NCI-H226 (cell line): ENCODE measurements at places on chromosomes 16 and 17.

DNA sequence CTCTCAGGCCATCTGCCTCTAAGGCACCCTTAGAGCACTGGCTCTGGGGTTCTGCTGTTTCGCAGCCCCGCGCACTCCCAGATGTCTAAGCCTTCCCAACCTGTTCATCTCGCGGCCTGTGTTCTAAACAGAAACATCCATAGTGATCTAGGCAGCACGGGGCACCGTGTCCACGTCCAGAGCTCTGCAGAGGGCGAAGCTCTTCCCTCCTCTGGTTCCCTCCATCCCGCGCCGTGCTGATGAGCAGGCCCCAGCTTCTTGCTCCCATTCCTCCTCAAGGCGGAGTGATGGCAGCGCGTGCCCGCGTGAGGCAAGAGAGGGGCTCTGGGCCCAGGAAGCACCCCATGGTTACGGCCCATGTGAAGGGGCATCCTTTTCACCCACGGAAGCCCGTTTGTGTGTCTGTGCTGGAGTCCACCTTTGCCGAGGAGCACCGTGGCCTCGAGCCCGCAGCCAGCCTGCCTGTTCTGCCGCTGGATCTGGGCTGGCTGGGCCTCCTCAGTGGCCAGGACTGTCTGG, 3.6 kb downstream of the SPIRE2 start:
- no peak for DNase-seq

DNA sequence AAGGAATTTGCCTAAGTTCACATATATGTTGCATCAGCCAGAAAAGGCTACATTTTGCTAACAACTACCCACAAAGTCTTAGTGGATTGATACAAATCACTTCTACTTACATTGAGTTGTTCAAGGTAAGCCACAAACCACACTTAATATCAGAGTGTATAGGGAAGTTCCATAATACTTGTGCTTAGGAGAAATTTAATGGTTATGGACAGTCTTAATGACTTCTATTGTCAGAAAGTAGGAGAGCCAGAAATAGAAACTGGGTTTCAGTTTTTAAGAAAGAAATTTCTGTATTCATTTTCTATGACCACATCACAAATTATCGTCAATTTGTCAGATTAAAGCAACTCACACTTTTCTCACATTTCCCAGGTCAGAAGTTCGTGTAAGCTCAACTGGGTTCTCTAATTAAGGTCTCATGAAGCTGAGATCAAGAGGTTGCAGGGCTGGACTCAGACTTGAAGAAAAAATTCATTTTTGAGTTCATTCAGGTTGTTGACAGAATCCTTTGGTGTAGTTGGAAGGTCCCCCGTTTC, 695.7 kb downstream of the CDH11 start:
- DNase-seq = no peak

DNA sequence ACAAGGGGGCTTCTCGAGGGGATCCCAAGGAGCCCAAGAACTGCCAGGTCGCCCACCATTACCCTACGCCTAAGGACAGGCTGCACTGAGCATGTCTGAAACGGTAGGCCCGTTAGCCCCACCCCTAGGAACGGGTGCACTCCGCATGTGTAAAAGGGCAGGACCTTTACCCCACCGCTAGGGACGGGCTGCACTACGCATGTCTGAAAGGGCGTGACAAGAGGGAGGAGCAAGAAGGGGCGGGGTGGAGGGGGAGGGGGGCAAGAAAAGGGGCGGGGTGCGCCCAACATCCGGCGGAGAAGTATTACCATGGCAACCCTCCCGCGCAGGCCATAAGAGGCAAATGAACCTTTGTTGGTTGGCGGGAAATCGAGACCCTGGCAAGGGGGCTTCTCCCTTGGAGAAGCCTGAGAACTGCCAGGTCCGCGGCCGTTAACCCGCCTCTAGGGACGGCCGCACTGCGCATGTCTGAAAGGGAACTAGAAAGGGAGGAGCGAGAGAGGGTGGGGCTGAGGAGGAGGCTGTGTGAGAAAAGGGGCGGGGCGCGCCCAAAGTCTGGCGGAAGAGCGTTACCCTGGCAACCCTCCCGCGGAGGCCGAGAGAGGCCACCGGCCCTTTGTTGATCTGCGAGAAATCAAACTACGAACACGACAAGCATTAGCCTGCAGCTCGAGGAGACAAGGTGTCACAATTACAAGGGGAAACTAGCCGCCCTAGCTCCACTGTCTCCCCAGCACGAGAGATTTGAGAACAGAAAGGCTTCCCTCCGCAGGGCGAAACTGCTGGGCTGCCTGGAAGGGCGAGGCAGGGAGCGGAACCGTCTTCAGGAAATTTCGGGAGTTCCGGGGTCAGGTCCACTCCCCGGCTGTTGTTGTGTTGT, 2046.8 kb downstream of the TP53TG3F start:
- no peak for DNase-seq

GRCh38 chr16:66660422-66661209, 35.9 kb downstream of the CMTM4 start:
- peak; percentile 91 for DNase-seq

GRCh38 chr17:39652587-39653315, 12.4 kb upstream of the TCAP start:
- DNase-seq = no peak

GRCh38 chr17:57210972-57211411, 45.3 kb upstream of the MSI2 start:
- peak; percentile 13 for DNase-seq

GRCh38 chr17:11182430-11182829, 58.6 kb upstream of the SHISA6 start:
- DNase-seq = no peak

DNA sequence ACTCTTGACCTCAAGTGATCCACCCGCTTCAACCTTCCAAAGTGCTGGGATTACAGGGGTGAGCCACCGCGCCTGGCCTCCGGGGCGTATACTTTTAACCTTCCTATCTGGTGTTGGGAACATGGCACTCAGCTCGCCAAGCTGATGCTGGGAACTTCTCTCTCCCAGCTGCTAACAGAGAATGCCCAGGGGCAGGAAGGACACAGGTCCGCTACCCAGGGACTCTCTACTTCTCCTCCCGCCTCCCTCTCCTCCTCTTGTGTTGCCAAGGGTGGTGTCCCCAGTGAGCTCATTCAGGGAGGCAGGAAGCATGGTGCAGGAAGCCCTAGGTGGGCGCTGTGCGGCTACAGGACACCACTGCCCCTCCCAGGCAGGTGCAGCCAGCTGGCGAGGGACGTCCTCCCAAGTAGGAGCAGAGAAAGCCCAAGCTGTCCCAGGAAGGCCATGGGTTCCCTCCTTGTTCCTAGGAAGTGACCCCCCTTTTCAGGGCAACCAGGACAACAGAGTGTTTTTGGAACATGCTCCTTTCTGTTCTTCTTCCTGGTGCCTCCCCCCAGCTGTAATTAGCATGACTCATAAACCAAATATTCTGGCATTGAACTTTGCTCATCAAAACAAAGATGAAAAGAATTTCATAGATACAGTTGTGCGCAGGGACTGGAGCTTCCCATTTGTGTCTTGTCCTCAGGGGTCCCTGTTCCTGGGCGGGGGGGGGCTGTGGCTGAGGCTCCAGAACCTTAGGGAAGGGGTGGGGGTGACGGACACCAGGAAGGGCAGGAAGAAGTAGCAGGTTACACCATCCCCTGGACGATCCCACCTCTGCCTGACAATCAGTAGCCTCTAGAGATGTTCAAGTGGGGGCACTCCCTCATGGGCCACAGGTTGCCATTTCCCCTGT, 2.7 kb downstream of the C1QTNF1 start:
- peak; percentile 74 for DNase-seq

GRCh38 chr17:9273428-9274391, 252.4 kb downstream of the NTN1 start:
- no peak for DNase-seq

- DNase-seq = no peak
Observed at GRCh38 chr17:48563385-48563838, 14.7 kb downstream of the HOXB4 start.

DNA sequence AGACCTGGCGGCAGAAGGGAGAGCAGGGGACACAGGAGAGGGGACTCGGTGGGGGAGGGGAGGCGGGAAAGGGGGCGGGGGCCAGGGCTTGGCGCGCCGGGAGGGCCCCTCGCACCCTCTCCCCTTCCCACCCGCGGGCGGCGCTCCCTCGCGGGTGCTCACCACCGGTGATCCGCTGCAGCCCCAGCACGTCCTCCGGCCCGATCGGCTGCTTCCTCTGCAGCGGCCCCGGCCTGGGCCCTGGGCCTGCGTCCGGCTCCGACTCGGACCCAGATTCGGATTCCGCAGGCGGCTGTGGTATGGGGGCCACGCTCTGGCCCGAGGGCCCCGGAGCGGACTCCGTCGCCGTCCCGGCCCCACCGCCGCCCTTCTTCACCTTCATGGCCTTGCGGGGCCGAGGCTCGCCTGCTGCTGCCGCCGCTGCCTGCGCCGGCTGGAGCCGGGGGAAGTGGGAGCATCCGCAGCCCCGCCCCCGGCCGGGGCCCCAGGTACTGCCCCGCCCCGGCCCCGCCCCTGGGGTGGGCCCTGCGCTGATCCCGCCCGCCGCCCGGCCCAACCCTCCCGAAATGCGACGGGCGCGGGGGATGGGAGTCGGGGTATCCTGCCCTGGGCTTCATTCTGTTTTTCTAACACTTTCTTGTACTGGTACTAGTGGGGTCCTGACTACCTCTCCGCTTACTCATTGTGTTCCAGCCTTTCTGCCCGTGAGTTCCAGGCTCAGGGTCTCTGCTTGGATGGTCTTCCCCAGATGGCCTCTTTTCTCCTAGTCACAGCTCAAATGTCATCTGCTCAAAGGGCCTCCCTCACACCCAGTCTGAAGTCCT, at the start of gene UNC119:
UNC119 (minus strand) TSS at position 449 of the 824 bp plus-strand sequence; CDS start at position 382, 67 bp downstream.
- peak; percentile 55 for DNase-seq

DNA sequence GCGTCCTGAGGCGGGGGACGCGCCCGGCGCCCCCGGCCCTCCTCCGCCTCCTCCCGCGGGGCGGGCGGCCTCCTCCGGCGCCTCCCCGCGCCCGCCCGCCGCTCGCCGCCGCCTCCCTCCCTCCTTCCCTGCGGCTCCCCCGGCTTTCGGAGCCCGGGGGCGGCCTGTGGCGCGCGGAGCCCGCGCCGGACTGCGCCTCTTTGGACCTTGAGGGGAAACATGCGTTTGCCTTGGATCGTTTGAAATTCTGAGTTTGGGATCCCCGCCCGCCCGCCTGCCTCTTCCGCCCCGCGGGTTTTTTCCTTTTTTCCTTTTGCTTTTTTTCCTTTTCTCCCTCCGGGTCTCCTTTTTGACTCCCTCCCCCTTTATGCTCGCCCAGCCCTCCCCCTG, 390 bp downstream of the ZNRF1 start:
- peak; percentile 12 for DNase-seq

DNA sequence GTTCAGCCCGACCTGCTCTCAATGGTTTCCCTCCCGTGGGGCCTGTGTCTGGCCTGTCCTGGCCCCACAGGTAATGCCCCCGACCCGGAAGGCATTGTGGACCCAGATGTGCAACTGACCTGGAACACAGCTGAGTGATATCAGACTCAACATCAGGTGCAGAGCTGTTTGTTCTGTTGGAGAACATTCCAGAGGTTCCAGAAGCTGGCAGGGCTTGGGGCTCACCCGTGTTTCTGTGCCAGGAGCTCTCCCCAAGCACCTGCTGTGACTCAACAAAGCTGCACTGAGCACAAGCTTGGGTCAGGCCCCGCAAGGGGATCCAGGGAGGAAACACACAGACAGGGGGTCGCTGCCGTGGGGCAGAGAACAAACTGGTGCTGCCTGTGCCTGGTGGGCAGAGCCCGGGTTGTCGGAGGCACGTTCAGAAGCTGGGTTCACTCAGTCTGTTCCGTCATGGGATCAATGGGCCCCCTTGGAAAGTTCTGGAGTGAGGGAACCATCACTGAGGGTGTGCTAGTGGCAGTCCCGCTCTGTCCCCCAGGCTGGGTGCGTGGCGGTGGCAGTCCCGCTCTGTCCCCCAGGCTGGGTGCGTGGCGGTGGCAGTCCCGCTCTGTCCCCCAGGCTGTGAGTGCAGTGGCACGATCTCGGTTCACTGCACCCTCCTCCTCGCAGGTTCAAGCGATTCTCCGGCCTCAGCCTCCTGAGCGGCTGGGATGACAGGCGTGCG, 22.1 kb downstream of the HS3ST6 start:
- DNase-seq = no peak

GRCh38 chr16:69273009-69273408, 38.1 kb upstream of the VPS4A start:
- no peak for DNase-seq

- DNase-seq = no peak
Observed at GRCh38 chr16:2968368-2968737, 795 bp upstream of the PAQR4 start.

GRCh38 chr17:40599468-40599763, 34.1 kb upstream of the CCR7 start:
- no peak for DNase-seq

DNA sequence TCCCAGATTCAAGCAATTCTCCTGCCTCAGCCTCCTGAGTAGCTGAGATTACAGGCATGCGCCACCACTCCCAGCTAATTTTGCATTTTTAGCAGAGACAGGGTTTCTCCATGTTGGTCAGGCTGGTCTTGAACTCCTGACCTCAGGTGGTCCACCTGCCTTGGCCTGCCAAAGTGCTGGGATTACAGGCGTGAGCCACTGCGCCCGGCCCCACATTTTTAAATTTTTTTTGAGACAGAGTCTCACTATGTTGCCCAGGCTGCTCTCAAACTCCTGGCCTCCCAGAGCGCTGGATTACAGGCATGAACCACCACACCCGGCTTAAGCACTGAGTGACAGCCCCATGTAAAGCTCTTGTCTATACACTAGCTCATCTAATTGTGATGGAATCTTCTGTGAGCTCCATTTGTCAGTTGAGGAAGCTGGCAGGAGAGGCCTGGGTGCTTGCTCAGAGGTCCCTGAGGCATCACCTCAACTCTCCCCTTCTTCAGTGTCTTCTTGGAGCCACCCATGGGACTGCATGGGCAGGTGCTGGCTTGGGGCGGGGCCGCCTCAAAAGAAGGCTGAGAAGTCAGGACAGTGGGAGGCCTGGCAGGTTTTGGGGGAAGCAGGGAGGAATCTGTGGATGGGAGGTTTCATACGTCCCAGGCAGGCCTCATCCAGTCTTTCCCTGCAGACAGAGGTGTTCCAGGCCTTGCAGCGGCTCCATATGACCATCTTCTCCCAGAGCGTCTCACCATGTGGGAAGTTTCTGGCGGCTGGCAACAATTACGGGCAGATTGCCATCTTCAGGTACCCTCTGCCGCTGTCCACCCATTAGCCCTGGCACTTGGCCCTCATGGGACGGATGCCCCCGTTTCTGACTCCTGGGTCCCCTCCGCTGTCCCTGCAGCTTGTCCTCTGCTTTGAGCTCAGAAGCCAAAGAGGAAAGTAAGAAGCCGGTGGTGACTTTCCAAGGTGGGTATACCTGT, 1.5 kb downstream of the THOC6 start:
- no peak for DNase-seq
